MM.1S (cell line): ENCODE measurements at places on chromosomes 5 and 9.

DNA sequence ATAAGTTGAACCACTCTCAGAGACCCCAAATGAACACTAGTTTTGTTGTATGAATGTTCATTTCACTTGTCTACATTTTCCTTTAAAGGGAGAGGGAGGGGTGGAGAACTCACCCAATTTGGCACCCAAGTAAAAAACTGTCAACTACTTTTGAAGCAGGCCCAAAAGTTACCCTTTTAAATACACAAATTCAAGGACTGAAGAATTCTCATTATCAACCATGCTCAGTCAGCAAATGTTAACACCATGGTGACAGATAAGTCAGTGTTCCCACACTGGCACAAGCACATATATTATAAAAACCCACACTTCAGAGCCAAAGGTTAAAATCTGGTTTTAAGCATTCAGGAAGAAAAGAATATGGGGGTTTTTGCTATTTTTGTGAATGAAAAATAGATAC is 31.6 kb downstream of the CSNK1A1 start:
- H3K4me3 ChIP-seq = no peak overlapping the region
- no peak overlapping the region for H3K27ac ChIP-seq
- H3K27me3 ChIP-seq = no peaks in the 10 kb centered on the region
- DNase-seq = no peak
- H3K36me3 ChIP-seq = peaks cover 19% of the 10 kb centered on the region

GRCh38 chr5:98217138-98217537 is 556.3 kb upstream of the RGMB start:
- no peaks in the 10 kb centered on the region for H3K36me3 ChIP-seq
- DNase-seq = no peak
- H3K4me1 ChIP-seq = no peaks in the 10 kb centered on the region
- no peaks in the 10 kb centered on the region for H3K27me3 ChIP-seq
- no peak overlapping the region for H3K4me3 ChIP-seq

GRCh38 chr5:73591102-73591695 is 25.7 kb downstream of the UTP15 start:
- DNase-seq = peak; percentile 68
- H3K4me1 ChIP-seq = peaks cover 17% of the 10 kb centered on the region
- no peaks in the 10 kb centered on the region for H3K36me3 ChIP-seq
- no peak overlapping the region for H3K27ac ChIP-seq
- H3K27me3 ChIP-seq = no peaks in the 10 kb centered on the region

DNA sequence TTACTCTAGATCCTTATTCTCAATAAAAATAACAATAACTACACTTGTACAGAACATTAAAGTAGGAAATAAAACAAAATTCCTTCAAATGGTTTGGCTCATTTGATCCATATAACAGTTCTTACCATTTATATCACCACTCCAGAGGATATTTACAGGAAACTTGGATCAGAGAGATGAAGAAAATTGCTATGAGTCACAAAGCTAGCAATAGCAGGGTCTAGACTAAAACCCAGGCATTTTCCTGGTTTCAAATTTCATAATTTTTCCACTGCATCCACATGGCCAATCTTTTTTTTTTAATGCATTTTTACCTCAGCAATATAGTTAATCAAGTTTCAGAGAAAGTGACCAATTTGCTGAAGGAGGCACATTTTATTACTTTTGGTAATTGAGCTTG is 299.2 kb downstream of the ELAVL2 start:
- DNase-seq = no peak
- H3K27me3 ChIP-seq = no peaks in the 10 kb centered on the region
- H3K4me1 ChIP-seq = no peaks in the 10 kb centered on the region
- H3K36me3 ChIP-seq = no peaks in the 10 kb centered on the region

GRCh38 chr5:76943006-76943405 is 9.8 kb upstream of the CRHBP start:
- H3K27me3 ChIP-seq = no peaks in the 10 kb centered on the region
- no peaks in the 10 kb centered on the region for H3K36me3 ChIP-seq
- no peaks in the 10 kb centered on the region for H3K4me1 ChIP-seq
- H3K4me3 ChIP-seq = no peak overlapping the region

GRCh38 chr5:111968459-111968858 is 211.5 kb upstream of the NREP start:
- no peak overlapping the region for H3K27ac ChIP-seq
- no peaks in the 10 kb centered on the region for H3K27me3 ChIP-seq
- H3K4me1 ChIP-seq = no peaks in the 10 kb centered on the region
- no peak for DNase-seq
- H3K36me3 ChIP-seq = no peaks in the 10 kb centered on the region
- H3K4me3 ChIP-seq = no peak overlapping the region

DNA sequence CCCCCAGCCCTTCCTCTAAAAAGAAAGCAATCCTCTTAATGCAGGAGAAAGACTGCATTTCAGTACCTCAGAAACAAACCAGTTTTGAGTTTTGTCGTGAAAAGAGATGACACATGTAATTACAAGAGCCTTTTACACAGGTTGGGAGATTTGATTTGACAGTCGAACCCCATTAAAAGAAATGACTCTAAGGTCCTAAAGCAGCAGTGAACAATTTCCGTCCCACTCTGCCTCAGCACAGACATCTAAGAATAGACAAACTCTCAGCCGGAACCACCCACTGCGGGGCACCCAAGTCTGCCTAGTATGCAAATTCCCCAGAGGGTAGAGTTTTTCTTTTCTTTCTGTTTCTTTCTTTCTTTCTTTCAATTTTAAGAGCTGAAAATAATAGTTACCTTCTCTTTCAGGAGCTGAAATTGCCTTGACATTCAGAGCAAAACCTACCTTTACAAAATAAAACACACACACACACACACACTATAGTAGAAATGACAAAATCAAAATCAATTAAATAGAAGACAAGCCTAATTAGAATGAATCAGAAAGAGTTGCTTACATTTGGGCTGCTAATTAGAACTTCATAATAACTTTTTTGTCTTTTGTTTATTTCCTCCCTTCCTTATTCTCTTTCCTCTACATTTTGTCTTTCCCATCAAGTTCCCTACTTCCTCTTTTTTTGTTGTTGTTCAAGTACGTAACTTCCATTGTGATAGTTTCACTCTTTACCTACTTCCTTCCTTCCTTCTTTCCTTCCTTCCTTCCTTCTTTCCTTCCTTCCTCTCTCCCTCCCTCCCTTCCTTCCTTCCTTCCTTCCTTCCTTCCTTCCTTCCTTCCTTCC is 65.1 kb downstream of the BASP1 start:
- peak; percentile 82 for DNase-seq
- H3K4me3 ChIP-seq = peak overlapping the region; percentile 41
- peak overlapping the region; percentile 73; the same call in 1 of the 2 replicates for H3K27ac ChIP-seq
- H3K4me1 ChIP-seq = peaks cover 17% of the 10 kb centered on the region; the same call in 1 of the 2 replicates
- no peaks in the 10 kb centered on the region for H3K27me3 ChIP-seq

DNA sequence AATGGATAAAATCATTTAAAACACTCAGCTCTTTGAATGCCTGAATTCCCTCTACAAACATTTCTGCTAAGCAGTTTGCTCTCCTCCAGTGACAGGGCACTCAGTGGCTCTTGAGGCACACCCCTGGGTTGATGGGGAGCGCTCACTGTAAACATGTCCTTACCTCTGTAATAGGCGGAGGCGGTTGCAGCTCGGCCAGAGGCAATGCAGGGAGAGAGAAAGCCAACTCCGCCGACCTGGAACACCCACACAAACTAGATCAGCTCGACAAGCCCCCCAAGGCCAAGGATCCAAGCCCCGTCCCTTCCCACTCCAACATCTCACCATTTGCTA is 329 bp downstream of the CDC23 start:
- peak overlapping the region; percentile 29; the same call in 1 of the 2 replicates for H3K27ac ChIP-seq
- DNase-seq = peak; percentile 11
- H3K36me3 ChIP-seq = peaks cover 3% of the 10 kb centered on the region; the same call in 1 of the 2 replicates
- no peaks in the 10 kb centered on the region for H3K27me3 ChIP-seq

- no peak for DNase-seq
- H3K27ac ChIP-seq = no peak overlapping the region
- no peak overlapping the region for H3K4me3 ChIP-seq
- no peaks in the 10 kb centered on the region for H3K4me1 ChIP-seq
- no peaks in the 10 kb centered on the region for H3K36me3 ChIP-seq
Observed at GRCh38 chr5:1419476-1420210, 25.6 kb downstream of the SLC6A3 start.

DNA sequence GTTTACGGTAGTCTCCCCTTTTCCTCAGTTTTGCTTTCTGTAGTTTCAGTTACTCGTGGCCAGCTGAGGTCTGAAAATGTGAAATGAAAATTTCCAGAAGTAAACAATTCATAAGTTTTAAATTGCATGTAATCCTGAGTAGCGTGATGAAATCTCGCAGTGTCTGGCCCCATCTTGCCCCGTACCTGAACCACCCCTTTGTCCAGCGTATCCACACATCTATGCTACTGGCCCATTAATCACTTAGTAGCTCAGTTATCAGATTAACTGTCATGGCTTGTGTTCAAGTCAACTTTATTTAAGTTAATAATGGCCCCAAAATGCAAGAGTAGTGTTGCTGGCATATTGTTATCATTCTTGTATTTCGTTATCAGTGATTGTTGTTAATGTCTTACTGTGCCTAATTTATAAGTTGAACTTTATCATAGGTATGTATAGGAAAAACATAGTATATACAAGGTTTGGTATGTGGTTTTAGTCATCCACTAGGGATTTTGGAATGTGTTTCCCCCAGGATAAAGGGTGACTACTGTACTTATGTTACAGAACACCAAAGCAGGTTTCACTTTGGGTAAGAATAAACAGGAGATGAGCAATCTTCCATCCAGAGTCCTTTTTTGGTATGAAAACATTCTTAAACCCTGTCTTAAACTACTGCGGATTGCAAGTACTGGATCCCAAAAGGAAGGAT is 118.4 kb upstream of the KCNN2 start:
- peak overlapping the region; percentile 31; the same call in 1 of the 2 replicates for H3K27ac ChIP-seq
- DNase-seq = no peak
- H3K4me3 ChIP-seq = no peak overlapping the region

- H3K27me3 ChIP-seq = no peaks in the 10 kb centered on the region
- no peak overlapping the region for H3K27ac ChIP-seq
- H3K4me1 ChIP-seq = no peaks in the 10 kb centered on the region
- DNase-seq = no peak
Observed at GRCh38 chr5:33316773-33317172, 124.0 kb upstream of the TARS1 start.

GRCh38 chr5:168219515-168220410 is 71.7 kb upstream of the WWC1 start:
- H3K27ac ChIP-seq = no peak overlapping the region
- no peaks in the 10 kb centered on the region; the same call in 1 of the 2 replicates for H3K27me3 ChIP-seq
- no peaks in the 10 kb centered on the region for H3K36me3 ChIP-seq
- DNase-seq = peak; percentile 62
- no peak overlapping the region for H3K4me3 ChIP-seq
- no peaks in the 10 kb centered on the region for H3K4me1 ChIP-seq

DNA sequence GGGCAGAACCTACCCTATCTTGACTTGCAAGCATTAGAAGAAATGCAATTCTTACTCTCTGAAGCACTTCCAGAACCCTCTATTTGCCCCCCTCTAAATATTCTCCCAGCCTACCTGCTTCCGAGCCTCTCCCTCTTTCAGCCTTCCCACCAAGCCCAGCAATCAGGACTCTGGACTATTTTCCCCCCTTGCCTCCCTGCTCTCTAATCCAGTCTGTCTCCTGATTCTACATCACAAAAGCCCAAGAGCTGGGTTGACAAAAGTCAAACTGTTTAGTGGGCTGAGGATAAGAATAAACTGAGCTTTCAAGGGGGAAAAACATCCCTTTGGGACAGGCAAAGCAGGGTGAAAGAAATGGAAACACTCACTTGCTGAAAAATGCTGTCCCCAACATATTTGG is 123.2 kb upstream of the KIF2A start:
- H3K27me3 ChIP-seq = no peaks in the 10 kb centered on the region
- no peak for DNase-seq
- H3K36me3 ChIP-seq = no peaks in the 10 kb centered on the region
- H3K27ac ChIP-seq = no peak overlapping the region

DNA sequence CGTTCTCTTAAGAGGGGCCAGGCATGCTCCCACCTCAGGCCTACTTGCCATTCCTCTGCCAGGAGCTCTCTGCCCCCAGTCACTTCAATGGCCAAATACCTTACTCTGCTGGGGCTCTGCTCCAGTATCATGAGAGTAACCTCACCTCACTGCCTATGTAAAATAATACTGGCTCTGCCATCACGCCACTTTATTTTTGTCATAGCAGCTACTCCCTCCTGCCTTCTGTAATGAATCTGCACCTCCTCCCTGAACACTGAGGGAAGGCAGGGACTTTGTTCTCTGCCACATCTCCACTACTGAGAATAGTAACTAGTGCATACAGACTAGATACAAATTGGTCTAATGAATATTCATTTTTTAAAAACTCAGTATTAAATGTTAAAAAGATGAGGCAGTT is 33.8 kb downstream of the MACROH2A1 start:
- H3K27ac ChIP-seq = no peak overlapping the region
- no peak overlapping the region for H3K4me3 ChIP-seq
- H3K27me3 ChIP-seq = no peaks in the 10 kb centered on the region
- H3K4me1 ChIP-seq = peaks cover 22% of the 10 kb centered on the region
- DNase-seq = no peak
- H3K36me3 ChIP-seq = peaks cover 25% of the 10 kb centered on the region; the same call in 1 of the 2 replicates

GRCh38 chr5:66553916-66554575 is 42.1 kb upstream of the MAST4 start:
- peaks cover 27% of the 10 kb centered on the region for H3K4me1 ChIP-seq
- H3K27me3 ChIP-seq = no peaks in the 10 kb centered on the region
- no peak overlapping the region; the same call in 1 of the 2 replicates for H3K4me3 ChIP-seq
- H3K36me3 ChIP-seq = no peaks in the 10 kb centered on the region

DNA sequence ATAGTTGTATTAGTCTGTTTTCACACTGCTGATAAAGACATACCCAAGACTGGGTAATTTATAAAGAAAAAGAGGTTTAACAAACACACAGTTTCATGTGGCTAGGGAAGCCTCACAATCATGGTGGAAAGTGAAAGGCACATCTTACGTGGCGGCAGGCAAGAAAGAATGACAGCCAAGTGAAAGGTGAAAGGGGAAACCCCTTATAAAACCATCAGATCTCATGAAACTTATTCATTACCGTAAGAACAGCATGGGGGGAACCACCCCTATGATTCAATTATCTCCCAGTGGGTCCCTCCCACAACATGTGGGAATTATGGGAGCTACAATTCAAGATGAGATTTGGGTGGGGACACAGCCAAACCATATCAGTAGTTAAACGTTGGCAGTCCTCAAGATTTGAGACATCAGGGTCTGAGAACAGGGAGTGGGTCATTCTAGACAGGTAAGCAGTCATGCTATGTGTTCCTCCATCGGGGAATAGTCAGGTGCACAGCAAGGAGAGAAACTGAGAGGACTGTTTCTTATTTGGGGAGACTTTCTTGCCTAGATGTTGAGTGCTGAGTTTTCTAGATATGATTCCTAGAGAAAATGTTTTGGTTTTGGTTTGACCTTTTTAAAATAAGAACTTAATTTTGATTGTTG is 45.8 kb upstream of the ENTREP1 start:
- H3K27me3 ChIP-seq = no peaks in the 10 kb centered on the region
- no peaks in the 10 kb centered on the region for H3K4me1 ChIP-seq
- no peak for DNase-seq
- H3K27ac ChIP-seq = no peak overlapping the region

DNA sequence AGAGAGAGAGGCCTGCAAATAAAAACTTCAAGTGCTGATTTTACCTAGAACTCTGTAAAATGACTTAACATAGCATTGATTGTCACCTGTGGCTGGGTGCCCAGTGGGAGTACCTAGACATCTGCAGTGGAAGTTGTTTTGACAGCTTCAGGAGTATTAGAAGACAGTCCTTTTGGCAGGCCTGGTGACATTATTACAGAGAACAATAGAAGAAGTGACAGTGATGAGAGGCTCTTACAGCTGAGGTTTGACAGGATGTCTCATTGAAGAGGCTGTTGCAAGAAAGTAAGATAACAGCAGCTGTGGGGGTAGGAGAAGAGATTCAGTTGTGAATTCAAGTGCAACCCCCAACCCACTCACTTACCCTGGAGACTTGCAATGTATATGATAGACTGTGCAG is 27.9 kb upstream of the MUSK start:
- no peaks in the 10 kb centered on the region for H3K36me3 ChIP-seq
- H3K27me3 ChIP-seq = no peaks in the 10 kb centered on the region
- no peak overlapping the region for H3K27ac ChIP-seq
- DNase-seq = no peak
- no peak overlapping the region for H3K4me3 ChIP-seq
